ENCODE measurements at places on chromosomes 6 and 20.

DNA sequence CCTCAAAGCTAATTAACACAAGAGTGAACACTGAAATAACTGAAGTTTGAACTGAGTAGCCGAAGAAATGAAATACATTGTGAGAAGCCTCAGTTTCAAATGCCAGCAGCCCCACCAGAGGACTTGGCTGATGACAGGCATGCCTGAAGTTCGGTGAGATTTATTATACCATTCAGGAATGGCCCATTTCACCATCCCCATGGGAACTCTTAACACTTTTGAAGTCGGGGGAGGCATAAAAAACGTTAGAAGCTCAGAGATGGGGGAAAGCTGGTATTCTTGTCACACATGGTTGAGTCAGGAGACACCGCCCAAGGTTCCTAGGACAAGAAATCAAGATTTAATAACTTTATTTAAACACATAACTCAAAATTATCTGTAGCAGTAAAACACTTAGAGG lies 17.6 kb upstream of the SLC22A3 start:
- no peak for DNase-seq

- DNase-seq = no peak
These were observed 52.7 kb downstream of the TXLNB start for GRCh38 chr6:139239064-139239463.

DNA sequence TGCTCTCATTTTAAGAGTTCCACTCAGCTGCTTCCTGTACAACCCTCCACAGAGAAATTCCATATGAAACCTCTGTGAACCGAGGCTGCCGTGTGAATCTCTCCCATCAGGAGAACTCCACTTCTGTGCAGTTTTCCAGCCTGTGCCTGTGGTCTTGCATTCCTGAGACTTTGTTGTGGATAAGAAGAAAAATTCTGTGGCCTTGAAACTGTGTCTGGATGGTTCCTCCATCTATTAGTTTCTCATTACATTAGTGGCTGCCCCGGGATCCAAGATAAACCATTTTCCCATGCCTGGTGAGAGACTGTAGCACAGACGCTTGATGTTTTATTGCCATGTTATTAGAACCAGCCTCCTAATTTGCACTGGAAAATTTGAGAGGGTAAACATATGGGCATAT lies 40.8 kb upstream of the TIAM2 start:
- DNase-seq = no peak

GRCh38 chr20:50514750-50515149 lies 4.6 kb downstream of the PTPN1 start:
- DNase-seq = no peak

- DNase-seq = no peak
These were observed 44.8 kb upstream of the AFDN start for GRCh38 chr6:167781868-167782267.

- no peak for DNase-seq
These were observed 18.6 kb upstream of the COL12A1 start for GRCh38 chr6:75224303-75224926.

- DNase-seq = no peak
These were observed 6.2 kb downstream of the RWDD2A start for GRCh38 chr6:83199173-83199862.

- DNase-seq = no peak
These were observed 24.5 kb downstream of the MAP7 start for GRCh38 chr6:136525586-136526195.

DNA sequence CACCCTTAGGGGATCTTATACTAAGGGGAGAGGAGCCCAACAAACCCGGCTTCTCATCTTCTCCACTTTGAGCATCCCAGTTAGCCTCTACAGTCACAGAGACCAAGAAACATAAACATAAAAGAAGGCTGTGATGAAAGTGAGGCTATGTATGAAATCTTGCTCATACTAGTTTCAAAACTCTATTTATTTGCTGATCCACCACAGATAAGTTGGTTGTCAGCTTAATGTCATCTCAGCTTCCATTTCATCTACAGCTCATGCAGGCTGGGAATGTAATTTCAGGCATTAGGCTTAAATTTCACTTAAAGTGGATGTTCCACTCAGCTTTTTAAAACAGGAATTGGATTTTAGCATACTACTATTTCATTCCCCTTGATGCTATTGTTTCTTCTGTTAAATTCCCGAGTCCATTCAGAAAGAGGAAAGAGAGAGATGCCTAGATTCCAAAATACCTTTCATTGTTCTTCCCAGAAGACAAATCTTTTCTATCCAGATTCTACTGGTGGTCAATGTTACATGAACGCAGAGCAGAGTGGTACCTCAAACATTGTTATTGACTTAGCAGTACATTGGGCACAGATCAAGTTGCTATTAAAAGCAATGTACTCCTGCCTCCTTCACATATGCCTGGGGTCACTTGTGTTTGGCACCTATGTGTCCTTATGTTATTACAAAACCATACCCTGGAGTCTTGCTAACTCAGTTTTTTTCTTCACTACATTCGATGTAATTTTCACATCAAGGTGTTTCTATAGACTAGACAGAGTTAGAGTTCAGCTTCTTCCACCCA lies 149.0 kb downstream of the HACE1 start:
- DNase-seq = no peak

All from memory B cell (primary cell).